ENCODE measurements at places on chromosomes 7 and 10. TPM values are rescaled to one million over a fixed set of nuclear protein-coding genes. Genes with fewer than 3 reads are reported as not detected.
A peak's percentile ranks its signal among the peaks of the same experiment; 100 is the strongest.

GRCh38 chr7:469563-469961 is 50.1 kb downstream of the PDGFA start:
- no peak for DNase-seq
- no peak overlapping the region for H3K4me3 ChIP-seq

GRCh38 chr10:30553626-30554439 is 75.7 kb downstream of the LYZL2 start:
- DNase-seq = no peak
- no peaks in the 10 kb centered on the region for H3K36me3 ChIP-seq
- no peak overlapping the region for H3K27ac ChIP-seq
- H3K27me3 ChIP-seq = no peaks in the 10 kb centered on the region
- H3K4me1 ChIP-seq = peaks cover 2% of the 10 kb centered on the region

GRCh38 chr10:1524540-1524939 is 212.8 kb downstream of the ADARB2 start:
- no peaks in the 10 kb centered on the region for H3K36me3 ChIP-seq
- H3K4me1 ChIP-seq = no peaks in the 10 kb centered on the region
- no peak overlapping the region for H3K4me3 ChIP-seq
- H3K27me3 ChIP-seq = peaks cover 12% of the 10 kb centered on the region

DNA sequence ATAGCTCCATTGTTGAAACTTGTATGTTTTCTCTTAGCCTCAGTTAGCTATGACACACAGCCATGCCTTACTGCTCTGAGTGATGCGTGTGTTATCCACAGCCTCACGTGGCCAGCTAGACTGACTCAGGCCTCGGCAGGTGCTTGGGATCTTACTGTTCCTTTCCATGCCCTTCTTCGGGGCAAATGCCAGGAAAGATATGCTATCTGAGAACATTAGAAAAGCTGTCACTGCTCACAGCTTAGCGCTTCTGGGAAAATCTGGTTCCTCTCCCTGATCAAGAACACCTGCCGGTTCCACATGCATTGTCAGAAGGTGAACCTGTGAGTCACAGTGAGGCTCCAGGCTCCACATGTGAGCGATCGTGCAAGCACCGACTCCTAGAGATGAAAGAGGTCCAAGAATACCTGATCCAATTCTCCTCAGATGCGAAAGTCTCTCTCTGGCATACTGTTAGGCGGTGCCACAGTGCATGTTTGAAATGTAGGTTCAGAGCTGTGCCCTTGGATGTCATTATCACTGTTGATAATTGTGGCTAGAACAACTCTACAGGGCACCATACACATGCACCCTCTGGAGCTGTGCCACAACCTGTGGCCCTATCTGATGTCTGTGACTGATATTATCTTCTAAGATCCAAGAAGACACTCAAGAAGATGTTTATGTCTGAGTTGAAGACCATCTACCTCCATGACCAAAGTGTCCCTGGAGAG is 247.8 kb upstream of the IGFBP3 start:
- H3K4me3 ChIP-seq = no peak overlapping the region
- H3K36me3 ChIP-seq = no peaks in the 10 kb centered on the region
- no peak overlapping the region for H3K27ac ChIP-seq
- H3K4me1 ChIP-seq = no peaks in the 10 kb centered on the region
- H3K27me3 ChIP-seq = no peaks in the 10 kb centered on the region

GRCh38 chr7:73726083-73726466 is 6.6 kb upstream of the STX1A start:
- H3K27ac ChIP-seq = no peak overlapping the region
- H3K27me3 ChIP-seq = peaks cover 7% of the 10 kb centered on the region
- H3K4me3 ChIP-seq = no peak overlapping the region
- no peak for DNase-seq
- no peaks in the 10 kb centered on the region for H3K36me3 ChIP-seq

- DNase-seq = no peak
- no peak overlapping the region for H3K27ac ChIP-seq
- H3K27me3 ChIP-seq = no peaks in the 10 kb centered on the region
These were observed 188.1 kb upstream of the STEAP1 start for GRCh38 chr7:89966067-89966664.

- H3K27me3 ChIP-seq = no peaks in the 10 kb centered on the region
- no peak overlapping the region for H3K4me3 ChIP-seq
- no peak for DNase-seq
- H3K27ac ChIP-seq = no peak overlapping the region
- H3K4me1 ChIP-seq = no peaks in the 10 kb centered on the region
- H3K36me3 ChIP-seq = no peaks in the 10 kb centered on the region
These were observed 380.3 kb upstream of the SEMA3C start for GRCh38 chr7:81298951-81299666.

DNA sequence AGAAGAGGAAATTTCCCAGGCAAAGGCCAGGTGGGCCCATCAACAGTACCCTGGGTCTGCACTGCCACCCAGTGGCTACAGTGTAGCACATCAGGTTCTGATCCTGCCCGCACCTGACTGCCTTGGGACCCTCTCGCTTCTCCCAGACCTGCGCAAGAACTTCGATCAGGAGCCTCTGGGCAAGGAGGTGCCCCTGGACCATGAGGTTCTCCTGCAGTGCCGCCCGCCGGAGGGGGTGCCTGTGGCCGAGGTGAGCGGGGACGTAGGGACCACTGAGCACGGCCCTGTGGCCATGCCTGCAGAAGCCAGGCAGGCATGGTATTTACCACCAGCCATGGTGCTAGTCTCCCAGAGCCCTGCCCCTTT is 33.9 kb upstream of the SLC29A3 start:
- DNase-seq = peak; percentile 60
- no peak overlapping the region for H3K4me3 ChIP-seq
- H3K27me3 ChIP-seq = no peaks in the 10 kb centered on the region
- no peaks in the 10 kb centered on the region for H3K36me3 ChIP-seq
- no peak overlapping the region for H3K27ac ChIP-seq

- no peaks in the 10 kb centered on the region for H3K27me3 ChIP-seq
- no peak overlapping the region for H3K4me3 ChIP-seq
- no peaks in the 10 kb centered on the region for H3K4me1 ChIP-seq
These were observed 30.6 kb upstream of the SLC29A3 start for GRCh38 chr10:71288461-71288860.

GRCh38 chr7:29344334-29344978 is 149.9 kb downstream of the CHN2 start:
- no peaks in the 10 kb centered on the region for H3K36me3 ChIP-seq
- no peak overlapping the region for H3K4me3 ChIP-seq
- no peaks in the 10 kb centered on the region for H3K27me3 ChIP-seq
- H3K27ac ChIP-seq = no peak overlapping the region
- no peaks in the 10 kb centered on the region for H3K4me1 ChIP-seq

GRCh38 chr7:34772296-34772938 is 114.4 kb downstream of the NPSR1 start:
- H3K36me3 ChIP-seq = no peaks in the 10 kb centered on the region
- no peak overlapping the region for H3K4me3 ChIP-seq
- H3K4me1 ChIP-seq = no peaks in the 10 kb centered on the region
- no peak for DNase-seq

- no peak for DNase-seq
- H3K4me3 ChIP-seq = no peak overlapping the region
- peaks cover 40% of the 10 kb centered on the region for H3K27me3 ChIP-seq
- H3K36me3 ChIP-seq = no peaks in the 10 kb centered on the region
- no peaks in the 10 kb centered on the region for H3K4me1 ChIP-seq
These were observed 12.9 kb downstream of the SGCE start for GRCh38 chr7:94642838-94643653.

DNA sequence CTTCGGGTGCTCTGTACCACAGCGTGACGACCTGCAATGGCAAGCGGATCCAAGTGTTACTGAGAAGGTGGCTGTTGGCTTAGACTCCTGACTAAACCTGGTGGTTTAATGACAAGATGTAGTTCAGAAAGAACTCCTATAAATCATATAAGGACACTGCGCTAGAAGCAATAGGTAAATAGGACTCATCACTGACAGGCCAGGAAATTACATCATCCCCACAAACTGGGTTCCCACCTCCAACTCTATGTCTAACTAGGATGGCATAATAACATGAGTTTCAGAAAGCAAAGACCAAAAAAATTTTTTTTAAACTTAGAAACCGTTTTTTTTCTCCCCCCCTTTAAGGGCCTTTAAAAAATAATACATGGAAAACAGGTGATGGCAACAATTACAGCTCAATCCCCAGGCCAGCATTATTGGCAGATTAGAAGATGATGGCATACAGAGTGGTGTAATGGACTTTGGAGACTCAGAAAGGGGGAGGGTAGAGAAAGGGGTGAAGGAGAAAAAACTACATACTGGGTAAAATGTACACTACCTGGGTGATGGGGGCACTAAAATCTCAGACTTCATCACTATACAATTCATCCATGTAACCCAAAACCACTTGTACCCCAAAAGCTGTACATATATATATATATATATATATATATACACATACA is 81.4 kb upstream of the FAM133B start:
- peaks cover 49% of the 10 kb centered on the region for H3K36me3 ChIP-seq
- H3K4me1 ChIP-seq = peaks cover 34% of the 10 kb centered on the region
- peak overlapping the region; percentile 38 for H3K27ac ChIP-seq
- no peak overlapping the region for H3K4me3 ChIP-seq
- no peak for DNase-seq

SORBS1 gene
- total RNA-seq = 0.69 TPM

- H3K4me3 ChIP-seq = no peak overlapping the region
- H3K36me3 ChIP-seq = no peaks in the 10 kb centered on the region
- no peak overlapping the region for H3K27ac ChIP-seq
- no peaks in the 10 kb centered on the region for H3K4me1 ChIP-seq
These were observed 172.4 kb upstream of the MKI67 start for GRCh38 chr10:128298587-128298986.

DNA sequence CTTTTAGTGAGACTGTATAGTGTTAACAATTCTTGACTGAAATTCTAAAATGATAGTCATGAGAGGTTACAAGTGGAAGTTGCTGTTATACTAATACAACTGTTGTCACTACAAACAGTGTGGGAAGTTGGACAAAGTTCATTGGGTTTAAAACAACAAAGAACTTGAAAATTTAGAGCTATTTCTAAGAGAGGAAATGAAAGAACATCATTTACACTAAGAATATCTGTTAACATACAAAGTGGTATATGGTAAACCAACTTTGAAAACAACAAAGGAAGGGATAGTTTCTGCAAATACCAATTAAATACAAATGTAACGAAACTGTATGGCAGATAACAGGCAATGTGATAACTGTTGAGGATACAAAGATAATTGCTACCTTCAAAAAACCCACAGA is 11.6 kb downstream of the MTPN start:
- H3K27ac ChIP-seq = no peak overlapping the region
- no peak for DNase-seq

PSTK gene
- 2.9 TPM for total RNA-seq

DNA sequence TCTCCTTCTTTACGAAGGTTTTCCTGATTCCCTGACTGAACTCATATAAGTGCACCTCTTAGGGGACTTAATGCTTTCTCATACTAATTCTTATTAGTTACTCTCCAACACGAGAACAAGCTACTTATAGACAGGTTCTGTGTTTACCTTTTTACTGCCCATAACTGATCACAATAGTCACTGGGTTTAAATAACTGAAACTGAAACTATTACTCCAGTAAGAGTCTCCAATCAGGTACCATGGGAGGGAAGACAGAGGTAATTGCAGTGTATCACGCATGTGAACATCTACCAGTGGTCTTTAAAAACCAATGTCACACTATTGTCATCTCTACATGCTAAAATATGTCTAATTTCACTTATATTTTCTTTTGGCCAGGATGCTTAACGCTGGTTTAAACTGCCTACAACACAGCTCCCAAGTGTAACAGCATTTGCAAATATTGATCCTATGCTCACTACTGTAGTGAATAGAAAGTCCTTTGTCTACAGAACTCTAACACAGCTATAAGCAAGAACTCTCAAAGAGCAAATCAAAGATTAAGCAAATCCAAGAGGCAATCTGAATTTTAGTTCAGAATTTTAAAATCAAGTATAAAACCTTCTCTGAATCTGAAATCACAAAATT is 3.6 kb downstream of the GDI2 start:
- H3K36me3 ChIP-seq = peaks cover 55% of the 10 kb centered on the region
- H3K27me3 ChIP-seq = no peaks in the 10 kb centered on the region
- peak overlapping the region; percentile 1 for H3K27ac ChIP-seq
- H3K4me3 ChIP-seq = peak overlapping the region; percentile 92
- H3K4me1 ChIP-seq = peaks cover 52% of the 10 kb centered on the region

GRCh38 chr7:80686576-80686975 is 48.1 kb downstream of the CD36 start:
- H3K27ac ChIP-seq = no peak overlapping the region
- peaks cover 5% of the 10 kb centered on the region for H3K27me3 ChIP-seq
- DNase-seq = no peak

DNA sequence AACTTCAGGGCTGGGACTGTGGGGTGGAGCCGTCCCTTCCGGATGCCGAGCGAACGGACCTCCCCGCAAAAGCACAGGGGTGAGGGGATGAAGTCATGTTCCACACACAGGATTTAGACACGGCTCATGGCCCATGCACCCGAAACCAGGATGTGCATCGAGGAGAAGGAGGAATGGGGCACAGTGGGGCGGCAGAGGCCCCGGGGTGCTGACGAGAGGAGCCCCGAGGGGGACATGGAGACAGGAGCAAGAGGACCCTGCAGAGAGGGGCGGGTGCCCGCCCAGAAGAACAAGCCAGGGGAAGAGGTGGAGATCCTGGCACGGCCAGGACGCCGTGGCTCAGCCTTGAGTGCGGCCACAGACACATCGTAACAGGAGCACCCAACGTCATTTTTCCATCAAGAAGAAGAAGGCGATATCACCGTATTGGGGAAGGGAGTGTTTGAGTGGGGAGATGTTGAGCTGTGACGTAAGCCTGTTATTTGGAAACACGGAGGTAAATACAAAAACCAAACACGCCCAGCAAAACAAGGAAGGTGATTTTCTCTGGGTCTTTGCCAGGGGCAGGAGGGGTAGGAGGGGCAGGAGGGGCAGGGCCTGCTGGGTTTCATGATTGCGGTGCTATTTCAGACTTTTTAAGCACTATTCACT is 25.3 kb upstream of the FOXL3 start:
- H3K27ac ChIP-seq = no peak overlapping the region
- no peaks in the 10 kb centered on the region for H3K27me3 ChIP-seq
- no peaks in the 10 kb centered on the region for H3K4me1 ChIP-seq
- no peak overlapping the region for H3K4me3 ChIP-seq

GRCh38 chr10:70758757-70759514 is 26.2 kb downstream of the TBATA start:
- no peak overlapping the region for H3K4me3 ChIP-seq
- H3K27me3 ChIP-seq = no peaks in the 10 kb centered on the region
- peaks cover 6% of the 10 kb centered on the region for H3K4me1 ChIP-seq

GRCh38 chr10:132057191-132057681 is 8.5 kb upstream of the JAKMIP3 start:
- H3K4me1 ChIP-seq = no peaks in the 10 kb centered on the region
- H3K4me3 ChIP-seq = no peak overlapping the region

GRCh38 chr7:137978464-137979237 is 23.2 kb downstream of the CREB3L2 start:
- H3K36me3 ChIP-seq = peaks cover 13% of the 10 kb centered on the region
- H3K27ac ChIP-seq = no peak overlapping the region
- no peaks in the 10 kb centered on the region for H3K27me3 ChIP-seq
- DNase-seq = no peak

Data from activated CD4-positive, alpha-beta T cell treated with anti-CD3 and anti-CD28 coated beads for 36 hours (primary cell).